ENCODE measurements at places on chromosomes 5 and 9.

DNA sequence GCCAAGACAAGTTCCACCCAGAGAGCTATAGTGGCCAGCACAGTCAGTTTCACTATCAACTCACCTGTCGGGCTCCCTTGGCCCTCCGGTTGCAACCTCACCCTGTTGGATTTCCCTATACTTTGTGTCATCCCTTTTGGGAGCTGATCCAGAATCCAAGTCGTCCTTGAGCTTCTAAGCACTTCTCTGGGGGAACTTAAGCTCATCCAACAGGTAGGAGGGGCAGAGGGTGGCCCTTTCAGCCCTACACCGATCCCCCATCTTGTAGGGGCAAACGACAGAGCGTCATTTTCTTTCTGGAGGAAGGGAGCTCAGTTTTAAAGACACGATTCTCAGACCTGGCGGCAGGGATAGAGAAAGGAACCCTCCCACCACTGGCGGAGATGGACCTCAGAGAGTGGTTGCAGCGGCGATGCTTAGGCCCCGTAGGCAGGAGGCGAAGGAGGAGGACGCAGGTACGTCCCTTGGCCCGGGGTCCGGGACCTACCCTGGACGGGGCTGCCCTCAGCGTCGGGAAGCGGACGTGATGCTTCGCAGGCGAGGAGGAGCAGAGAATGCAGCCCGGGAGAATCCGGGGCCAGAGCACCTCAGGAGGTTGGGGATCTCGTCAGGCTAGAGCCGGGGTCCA lies 519 bp downstream of the ZER1 start:
- no peak for DNase-seq

- peak; percentile 58 for DNase-seq
These were observed 18.7 kb upstream of the RNF130 start for GRCh38 chr5:180090098-180090768.

DNA sequence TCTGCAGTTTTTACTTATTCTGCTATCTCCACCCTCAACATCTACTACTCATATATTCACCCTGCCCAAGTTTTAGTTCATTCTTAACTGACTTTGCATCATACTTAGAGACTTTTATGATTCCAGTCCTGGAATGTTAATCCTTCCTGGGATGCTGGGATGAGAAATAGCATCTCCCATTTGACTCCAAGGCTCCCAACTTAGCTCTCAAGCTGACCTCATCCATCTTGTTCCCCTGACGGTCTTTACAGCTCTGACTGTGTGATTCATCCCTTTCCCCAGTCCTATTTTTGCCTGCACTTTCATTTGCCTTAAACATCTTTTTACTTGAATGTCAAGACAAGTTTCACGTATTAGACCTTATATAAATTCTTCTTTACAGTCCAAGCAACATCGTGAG lies 297.8 kb downstream of the EPB41L4A start:
- no peak for DNase-seq

DNA sequence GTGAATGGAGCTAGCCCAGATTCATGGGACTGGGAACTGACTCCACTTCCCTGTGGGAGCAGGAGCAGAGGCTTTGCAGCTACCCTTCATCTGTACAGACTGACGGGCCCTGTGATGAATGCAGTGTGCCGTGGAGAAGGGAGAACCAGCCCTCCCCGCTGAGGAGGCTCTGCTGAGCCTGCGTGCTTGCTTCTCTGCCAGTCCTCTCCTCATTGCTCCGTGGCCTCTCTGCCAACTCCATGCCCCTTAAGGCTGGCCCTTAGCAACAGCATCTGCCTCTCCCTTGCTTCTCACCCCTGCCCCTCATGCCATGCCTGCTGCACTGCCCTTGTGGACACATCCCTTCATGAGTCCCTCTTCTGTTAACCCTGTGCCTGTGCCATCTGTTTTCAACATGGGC lies 53.6 kb downstream of the GADD45G start:
- no peak for DNase-seq

DNA sequence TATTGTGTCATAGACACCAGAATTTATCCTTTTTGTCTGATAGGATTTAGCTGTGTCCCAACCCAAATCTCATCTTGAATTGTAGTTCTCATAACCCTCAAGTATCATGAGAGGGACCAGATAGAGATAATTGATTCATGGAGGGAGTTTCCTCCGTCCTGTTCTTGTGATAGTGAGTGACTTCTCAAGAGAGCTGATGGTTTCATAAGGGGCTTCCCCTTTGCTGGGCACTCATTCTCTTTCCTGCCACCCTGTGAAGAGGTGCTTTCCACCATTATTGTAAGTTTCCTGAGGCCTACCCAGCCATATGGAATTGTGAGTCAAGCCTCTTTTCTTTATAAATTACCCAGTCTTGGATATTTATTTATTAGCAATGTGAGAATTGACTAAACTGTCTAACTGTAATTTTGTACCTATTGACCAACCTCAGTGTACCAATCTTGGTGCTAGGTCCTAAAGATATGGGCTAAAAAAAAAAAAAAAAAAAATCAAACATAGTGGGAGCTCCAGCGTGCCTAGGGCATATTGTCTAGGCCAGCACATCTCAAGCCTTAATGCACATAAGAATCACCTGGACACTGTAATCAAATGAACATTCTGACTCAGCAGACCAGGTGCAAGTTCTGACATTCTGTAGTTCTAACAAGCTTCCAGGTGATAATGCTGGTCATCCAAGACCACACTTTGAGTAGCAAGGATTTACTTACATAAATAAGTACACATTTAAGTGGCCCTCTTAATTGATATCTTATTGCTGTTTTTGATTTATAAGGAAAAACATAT lies 30.5 kb downstream of the ST8SIA4 start:
- DNase-seq: no peak

DNA sequence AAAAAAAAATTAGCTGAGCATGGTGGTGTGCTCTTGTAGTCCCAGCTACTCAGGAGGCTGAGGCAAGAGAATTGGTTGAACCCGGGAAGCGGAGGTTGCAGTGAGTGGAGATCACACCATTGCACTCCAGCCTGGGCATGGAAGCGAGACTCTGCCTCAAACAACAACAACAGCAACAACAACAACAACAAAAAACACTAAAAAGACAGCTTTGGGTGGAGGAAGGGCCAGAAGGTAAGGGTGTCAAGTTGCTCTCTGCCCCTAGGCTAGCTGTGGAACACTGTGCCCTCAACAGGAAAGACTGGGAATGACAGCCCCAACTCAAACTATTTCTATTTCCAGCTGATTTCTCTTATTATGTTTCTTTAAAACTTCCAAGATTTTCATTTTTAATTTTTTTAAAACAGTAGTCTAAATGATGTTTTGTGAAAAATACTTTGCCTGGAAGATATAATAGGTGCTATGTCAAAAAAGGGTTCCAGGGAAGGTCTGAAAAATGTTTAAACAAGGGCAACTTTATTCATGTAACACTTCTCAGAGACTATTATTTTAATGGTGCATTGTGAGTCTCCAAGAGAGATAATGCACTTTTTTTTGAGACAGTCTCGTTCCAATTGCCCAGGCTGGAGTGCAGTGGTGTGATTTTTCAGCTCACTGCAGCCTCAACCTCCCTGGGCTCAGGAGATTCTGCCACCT lies 29.9 kb downstream of the CLINT1 start:
- DNase-seq: no peak

- DNase-seq: no peak
These were observed 319.8 kb downstream of the HCN1 start for GRCh38 chr5:45376417-45376816.

- DNase-seq: no peak
These were observed 197.0 kb downstream of the AOPEP start for GRCh38 chr9:94923326-94924089.

- no peak for DNase-seq
These were observed 9.9 kb upstream of the CSNK1G3 start for GRCh38 chr5:123502120-123502519.
